ENCODE measurements at places on chromosomes 12 and 14.
A peak's percentile ranks its signal among the peaks of the same experiment; 100 is the strongest.

DNA sequence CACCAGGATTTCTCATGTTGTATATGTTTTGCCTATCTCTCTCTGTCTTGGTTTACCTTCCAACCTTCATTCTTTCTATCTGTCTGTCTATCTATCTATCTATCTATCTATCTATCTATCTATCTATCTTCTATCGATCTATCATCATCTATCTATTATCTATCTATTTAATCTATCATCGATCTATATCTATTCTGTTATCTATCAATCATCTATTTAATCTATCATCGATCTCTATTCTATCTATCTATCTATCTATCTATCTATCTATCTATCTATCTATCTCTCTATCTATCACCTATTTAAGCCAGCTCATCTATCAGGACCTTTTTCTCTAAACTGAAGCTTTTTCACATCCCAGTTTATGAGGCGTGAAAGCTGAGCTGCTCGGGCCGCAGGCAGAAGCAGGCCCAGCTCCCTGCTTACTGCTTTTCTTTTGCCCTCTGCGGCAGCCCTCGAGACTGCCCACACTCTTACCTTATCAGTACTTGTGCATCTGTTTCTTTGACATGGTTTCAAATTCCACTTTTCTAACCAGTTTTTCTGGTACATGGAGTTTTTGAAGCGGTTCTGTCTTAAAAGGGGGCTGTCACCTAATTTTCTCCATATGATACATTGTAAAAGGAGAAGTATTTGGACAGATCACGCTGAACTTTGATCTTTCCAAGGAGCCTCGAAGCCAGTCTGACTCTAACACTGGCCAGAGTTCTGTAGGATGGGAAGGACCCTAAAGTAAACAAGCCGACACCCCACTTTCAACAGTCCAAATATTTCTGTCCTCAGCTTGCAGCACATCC lies 44.4 kb upstream of the GSG1 start:
- no peak for ATAC-seq

- no peak for ATAC-seq
Measured at GRCh38 chr12:28296287-28296686, 106.0 kb downstream of the CCDC91 start.

- ATAC-seq: peak; percentile 68
Measured at GRCh38 chr14:44803239-44803905, 158.4 kb downstream of the KLHL28 start.

- ATAC-seq: no peak
Measured at GRCh38 chr14:33810308-33810707, 140.6 kb downstream of the EGLN3 start.

DNA sequence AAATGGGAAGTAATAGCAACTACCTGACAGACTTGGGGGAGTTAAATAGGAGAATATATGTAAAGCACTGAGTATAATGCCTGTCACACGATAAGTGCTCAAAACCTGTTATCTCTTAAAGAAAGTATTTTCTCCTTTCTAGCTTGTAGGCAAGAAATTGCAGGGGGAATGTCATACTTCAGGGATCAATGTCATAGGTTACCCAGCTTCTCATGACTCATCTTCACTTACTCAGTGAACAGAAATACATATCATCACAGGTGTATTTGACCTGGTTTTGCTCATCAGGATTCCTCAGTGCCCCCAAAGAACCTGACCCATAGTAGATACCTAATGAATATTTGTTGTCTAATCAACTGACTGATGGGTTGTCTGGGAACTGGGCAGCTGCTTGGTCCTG lies 285.0 kb upstream of the ATP2B1 start:
- ATAC-seq: no peak

- no peak for ATAC-seq
Measured at GRCh38 chr12:47881051-47881450, 23.7 kb downstream of the VDR start.

Data from stimulated activated memory B cell treated with anti-CD40 and anti-IgM and Interleukin-4, amounts not matched to agents 10 μg/mL and 1 μg/mL and 100 μg/mL, for 72 hours (primary cell).